KBM-7 (cell line): ENCODE measurements at places on chromosomes 7 and 10.

GRCh38 chr7:88233828-88234227, 14.0 kb upstream of the SRI start:
- no peak for DNase-seq

- no peak for DNase-seq
Measured at GRCh38 chr10:114329634-114330365, 74.5 kb downstream of the AFAP1L2 start.

DNA sequence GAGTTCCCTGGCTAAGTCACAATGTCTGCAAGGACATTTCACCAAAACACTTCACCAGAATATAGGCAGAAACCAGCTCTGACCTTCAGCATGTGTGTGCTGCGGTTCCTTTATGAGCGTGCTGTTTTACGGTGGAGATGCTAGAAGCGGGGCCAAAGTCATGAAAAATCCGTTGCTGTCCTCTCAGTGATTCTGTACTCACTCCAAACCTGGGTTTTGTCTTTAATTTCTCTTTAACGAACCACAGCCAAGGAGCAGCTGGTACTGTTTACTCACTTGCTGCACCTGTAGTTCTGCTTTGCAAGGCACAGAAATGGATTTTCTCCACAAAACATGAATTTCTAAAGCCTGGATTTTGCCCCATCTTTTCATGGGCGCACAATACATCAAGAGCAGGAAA, 639.9 kb downstream of the PHTF2 start:
- no peak for DNase-seq

DNA sequence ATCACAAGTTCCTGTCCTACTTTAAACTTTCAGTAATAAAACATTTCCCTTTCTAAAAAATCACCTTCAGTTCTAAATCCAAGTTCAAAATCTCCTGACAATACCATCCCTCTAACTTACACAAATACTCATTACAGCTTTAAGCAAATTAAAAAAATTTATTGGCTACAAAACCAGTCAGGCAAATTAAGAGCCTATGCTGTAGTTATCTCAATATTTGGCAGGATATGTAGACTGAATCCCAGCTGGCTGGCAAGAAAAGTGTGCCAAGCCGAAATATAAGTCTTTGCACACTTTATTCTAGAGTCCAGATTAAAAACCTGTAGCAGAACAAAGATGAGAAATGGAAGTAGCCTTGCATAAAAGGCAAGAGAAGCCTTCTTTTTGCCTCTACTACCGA, 9.5 kb downstream of the WAPL start:
- no peak for DNase-seq
